CD4-positive, alpha-beta T cell treated with Interleukin-21 for 1 hour (primary cell): ENCODE measurements at places on chromosomes 11 and 22.

- no peak for DNase-seq
Measured at GRCh38 chr22:30282616-30283046, 6.7 kb downstream of the CASTOR1 start.

- no peak for DNase-seq
Measured at GRCh38 chr11:134275188-134275533, 1.0 kb upstream of the GLB1L3 start.

GRCh38 chr11:122779047-122779629, 59.2 kb upstream of the CRTAM start:
- no peak for DNase-seq

- DNase-seq = no peak
Measured at GRCh38 chr11:15197696-15198095, 83.0 kb downstream of the INSC start.

- no peak for DNase-seq
Measured at GRCh38 chr11:36372101-36372771, 76.1 kb downstream of the PRR5L start.

- no peak for DNase-seq
Measured at GRCh38 chr11:78472905-78473304, 55.3 kb upstream of the GAB2 start.
